Amniotic epithelial cell (primary cell): ENCODE measurements at places on chromosomes 1 and 21.

DNA sequence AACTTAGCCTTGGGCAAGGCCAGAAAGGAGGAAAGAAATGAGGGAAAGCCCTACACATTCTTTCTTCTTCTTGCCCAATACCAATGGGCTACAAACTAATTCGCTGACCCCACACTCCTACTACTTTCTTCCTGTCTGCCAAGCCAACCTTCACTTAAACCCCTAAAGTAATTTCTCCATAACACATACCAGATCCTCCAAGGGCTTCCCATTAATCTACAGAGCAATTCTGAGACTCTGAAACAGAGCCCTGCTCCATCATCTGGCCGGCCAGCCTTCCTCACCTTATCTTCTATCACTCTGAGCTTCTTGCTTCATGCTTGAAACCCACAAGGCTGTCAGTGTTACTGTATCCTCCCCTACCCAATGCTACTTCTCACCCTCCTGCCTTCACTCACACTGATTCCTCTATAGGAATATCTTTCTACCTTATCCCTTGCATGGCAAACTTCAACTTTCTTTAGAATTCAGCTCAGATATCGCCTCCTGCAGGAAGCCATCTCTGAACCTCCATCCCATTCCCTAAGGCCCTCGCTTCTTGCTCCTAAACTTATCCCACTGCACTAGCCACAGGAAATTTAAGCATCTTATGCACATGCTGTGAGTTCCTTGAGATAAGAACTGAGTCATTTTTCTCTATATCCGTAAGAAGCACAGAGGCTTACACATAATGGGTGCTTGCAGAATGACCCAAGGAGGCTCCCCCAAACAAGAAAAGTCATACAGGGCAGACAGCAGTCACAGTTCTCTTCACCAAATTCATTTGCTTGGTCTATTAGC, 81.9 kb downstream of the JAK1 start:
- peak; percentile 96 for DNase-seq

GRCh38 chr1:242745079-242745478, 220.6 kb upstream of the PLD5 start:
- no peak for DNase-seq

GRCh38 chr1:153774780-153775457, at the start of gene SLC27A3:
TSS of gene SLC27A3 (plus strand) at chr1:153775407. CDS start at chr1:153775498, 91 bp downstream.
- DNase-seq, result no peak

DNA sequence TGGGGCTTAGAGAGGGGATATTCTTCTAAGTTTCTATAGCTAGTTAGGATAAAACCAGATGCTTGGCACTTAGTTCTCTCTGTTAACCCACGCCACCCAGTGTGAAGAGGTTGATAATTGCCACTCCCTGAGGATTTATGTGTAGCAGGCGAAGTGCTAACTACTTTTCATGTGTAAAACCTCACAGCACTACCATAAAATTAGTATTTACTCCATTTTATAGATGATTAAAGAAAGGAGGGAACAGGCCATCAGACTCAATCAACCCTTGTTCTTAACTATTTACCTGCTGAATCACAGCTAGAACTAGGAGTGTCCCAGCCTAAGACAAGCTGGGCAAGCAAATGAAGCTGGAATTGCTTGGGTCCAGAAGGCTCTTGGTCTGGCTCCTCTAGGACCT, 8.9 kb downstream of the LIN28A start:
- no peak for DNase-seq

DNA sequence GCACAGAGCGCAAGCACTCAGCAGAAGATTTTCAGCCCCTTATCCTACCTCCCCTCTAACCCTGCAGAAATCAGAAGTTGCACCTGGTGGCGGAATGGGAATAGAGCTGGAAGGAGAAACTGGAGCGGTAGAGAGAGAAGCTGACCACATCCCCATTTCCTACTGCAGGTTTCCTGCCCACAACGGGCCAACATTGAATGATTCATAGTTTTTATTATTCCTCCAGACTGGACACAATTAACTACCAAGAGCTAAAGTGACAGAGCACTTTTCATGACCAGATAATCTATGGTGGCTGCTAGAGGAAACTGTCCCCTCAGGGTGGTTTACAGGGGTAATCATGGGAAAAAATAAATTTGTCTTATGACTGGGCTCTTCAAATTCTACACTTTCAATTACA, 21.3 kb upstream of the LRRC8D start:
- DNase-seq, result no peak

GRCh38 chr1:235997049-235997448, 67.8 kb downstream of the NID1 start:
- no peak for DNase-seq

DNA sequence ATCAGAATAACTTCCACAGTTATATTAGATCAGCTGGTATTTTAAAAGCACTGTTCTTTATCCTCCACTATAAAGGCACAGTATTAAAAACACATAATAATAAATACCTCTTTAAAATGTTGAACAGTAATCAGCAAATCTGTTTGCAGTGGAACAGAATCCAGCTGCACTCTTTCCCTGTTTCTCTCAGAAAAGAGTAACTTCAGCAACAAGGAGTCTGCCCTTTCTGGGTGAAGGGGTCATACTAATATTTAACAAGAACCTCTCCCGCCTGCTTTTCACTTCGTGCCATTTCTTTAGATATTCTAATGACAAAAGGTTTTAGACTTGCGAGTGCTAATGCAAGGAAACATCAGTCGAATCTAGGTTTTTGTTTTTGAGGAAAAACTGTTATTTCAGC, 194.2 kb upstream of the FMN2 start:
- DNase-seq, result no peak

GRCh38 chr1:17553975-17554700, 14.6 kb downstream of the ARHGEF10L start:
- peak; percentile 80 for DNase-seq
